Inflammatory macrophage treated with lipopolysaccharide for 4 hours (primary cell): ENCODE measurements at places on chromosomes 4 and X.

DNA sequence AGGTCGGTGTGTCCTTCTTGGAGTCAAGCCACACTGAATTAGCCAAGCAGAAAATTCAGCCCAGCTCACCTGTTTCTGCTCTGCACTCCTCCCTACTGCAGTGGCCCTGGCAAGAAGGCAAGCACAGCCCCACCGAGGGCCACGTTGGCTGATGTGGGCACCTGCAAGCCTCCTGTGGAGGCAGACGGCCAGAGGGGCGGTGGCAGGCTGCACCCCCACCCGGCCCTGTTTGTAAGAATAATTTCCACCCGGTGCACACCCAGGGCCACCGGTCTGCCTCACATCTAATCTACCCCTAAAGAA, 18.8 kb downstream of the PPP2R2C start:
- no peak for DNase-seq

- no peak for DNase-seq
Observed at GRCh38 chr4:16236402-16237023, 10.2 kb upstream of the TAPT1 start.

GRCh38 chrX:53412446-53412845, 10.0 kb downstream of the SMC1A start:
- peak; percentile 14 for DNase-seq

- no peak for DNase-seq
Observed at GRCh38 chr4:48761286-48761685, 18.8 kb downstream of the FRYL start.

- DNase-seq = no peak
Observed at GRCh38 chrX:112645774-112646173, 34.0 kb downstream of the LHFPL1 start.

DNA sequence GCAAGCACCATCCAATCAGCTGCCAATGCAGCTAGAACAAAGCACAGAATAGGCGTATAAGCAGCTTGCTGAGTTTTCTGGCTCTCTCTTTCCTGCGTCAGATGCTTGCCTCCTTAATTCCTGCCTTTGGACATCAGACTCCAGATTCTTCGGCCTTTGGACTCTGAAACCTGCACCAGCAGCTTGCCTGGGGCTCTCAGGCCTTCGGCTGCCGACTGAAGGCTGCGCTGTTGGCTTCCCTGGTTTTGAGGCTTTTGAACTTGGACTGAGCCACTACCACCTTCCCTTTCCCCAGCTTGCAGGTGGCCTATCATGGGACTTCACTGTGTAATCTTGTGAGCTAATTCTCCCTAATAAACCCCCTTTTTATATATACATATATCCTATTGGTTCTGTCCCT, 6.1 kb downstream of the TMEM192 start:
- DNase-seq = no peak

DNA sequence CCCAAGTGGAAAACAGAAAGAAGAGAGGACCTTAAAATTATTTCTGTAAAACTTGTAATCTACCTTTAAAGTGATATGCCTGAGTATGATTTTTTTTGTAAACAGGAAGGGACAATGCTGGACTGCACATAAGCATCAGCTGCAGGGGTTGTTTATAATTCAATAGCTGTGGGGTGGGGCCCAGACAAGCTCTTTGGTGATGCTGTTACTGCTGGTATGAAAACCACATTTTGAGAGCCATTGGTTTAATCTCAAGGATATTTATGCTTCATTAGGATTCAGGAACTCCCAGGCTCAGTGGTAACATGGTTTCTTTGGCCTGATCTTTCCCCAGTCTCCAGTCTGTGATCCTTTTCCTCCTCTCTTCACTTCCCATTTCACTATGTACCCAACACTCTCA, 34.3 kb upstream of the GRPR start:
- no peak for DNase-seq

GRCh38 chr4:184613405-184613804, 35.8 kb downstream of the CASP3 start:
- peak; percentile 21 for DNase-seq

GRCh38 chrX:45134775-45135174, 65.9 kb downstream of the DIPK2B start:
- DNase-seq = no peak

DNA sequence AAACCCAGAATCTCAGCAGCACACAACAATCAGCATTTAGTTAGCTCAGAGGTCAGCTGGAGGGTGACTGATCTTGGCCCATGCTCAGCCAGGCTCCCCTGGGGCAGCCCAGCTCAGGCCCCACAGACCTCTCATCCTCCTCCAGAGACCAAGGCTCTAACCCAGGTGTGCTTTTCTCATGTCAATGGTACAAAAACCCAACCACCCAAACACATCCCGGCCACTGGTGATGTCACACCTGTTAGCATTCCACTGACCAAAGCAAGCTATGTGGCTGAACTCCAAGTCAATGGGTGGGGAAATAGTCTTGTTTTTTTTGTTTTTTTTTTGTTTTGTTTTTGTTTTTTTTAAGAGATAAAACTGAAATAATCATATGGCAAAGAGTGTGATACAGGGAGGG, 77.5 kb downstream of the CYTL1 start:
- DNase-seq = no peak

DNA sequence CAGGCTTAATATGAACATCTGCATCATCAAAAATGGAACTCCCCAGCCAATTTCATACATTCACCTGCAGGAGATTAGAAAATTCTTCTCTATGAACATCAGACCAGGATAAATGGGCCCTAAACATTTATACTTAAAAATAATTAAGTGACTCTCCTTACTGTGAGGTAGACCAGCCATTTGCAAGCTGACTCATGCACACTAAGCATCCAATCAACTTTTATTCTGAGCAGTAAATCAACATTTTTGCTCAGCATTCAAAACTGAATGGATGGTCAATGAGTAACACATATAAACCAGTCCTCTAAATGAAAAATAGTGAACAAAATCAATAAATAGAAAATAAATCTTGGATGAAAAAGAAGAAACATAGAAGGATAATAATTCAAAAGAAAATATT, 19.9 kb upstream of the PCDH10 start:
- no peak for DNase-seq

DNA sequence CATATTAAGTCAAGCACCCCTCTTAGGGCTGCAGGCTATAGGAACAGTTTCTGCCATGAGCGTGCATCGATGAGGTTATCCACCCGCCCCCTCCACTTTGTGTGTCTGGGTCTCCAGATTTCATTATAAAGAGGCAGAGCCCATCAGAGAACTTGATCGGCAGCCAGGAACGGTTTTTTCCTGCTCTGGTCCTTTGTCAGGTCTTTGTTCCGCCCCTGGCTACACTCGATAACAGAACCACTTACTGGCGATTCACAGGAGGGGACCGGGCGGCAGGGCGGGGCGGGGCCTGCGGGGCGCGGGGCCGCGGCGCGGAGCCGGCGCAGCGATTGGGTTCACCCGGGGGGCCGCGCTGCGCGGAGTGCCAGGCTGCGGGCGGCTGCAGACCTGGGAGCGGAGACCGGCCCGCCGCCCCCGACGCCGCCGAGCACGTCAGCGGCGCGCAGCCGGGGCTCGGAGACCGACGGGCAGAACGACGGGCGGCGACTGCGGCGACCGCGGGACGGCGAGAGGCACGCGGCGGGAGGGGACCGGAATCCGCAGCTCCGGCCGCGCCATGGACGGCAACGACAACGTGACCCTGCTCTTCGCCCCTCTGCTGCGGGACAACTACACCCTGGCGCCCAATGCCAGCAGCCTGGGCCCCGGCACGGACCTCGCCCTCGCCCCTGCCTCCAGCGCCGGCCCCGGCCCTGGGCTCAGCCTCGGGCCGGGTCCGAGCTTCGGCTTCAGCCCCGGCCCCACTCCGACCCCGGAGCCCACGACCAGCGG, at the start of gene SLC10A4:
TSS of gene SLC10A4 (plus strand) at position 338 of the 771 bp plus-strand sequence. CDS start at position 557, 219 bp downstream.
- DNase-seq = no peak

GRCh38 chr4:3651267-3651845, 114.8 kb upstream of the ADRA2C start:
- DNase-seq = no peak

- DNase-seq = no peak
Observed at GRCh38 chr4:104444685-104445084, 50.0 kb downstream of the CXXC4 start.

GRCh38 chrX:72245461-72246089, 6.7 kb upstream of the ERCC6L start:
- peak; percentile 31 for DNase-seq

GRCh38 chr4:142708231-142708630, 137.9 kb downstream of the INPP4B start:
- DNase-seq = no peak

DNA sequence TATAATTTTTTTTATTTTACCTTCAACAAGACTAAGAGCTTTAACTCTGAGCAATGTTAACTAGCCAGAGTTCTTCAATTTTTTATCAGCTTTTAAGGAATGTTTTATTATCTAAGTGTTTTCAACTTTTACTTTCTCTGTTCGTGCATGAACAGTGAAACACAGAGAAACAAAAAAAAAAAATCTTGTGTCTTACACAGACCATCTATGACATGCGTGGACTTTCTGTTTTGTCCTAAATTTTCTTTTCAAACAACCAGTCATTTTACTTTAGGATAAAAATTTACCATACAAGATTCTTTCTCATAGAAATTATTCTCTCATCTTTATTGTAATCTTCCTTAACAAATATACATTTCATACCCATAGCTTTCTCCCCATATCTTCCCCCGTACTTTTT, 731.9 kb upstream of the PCDH10 start:
- DNase-seq = no peak

- DNase-seq = no peak
Observed at GRCh38 chrX:10043386-10043785, 76.2 kb downstream of the CLDN34 start.

GRCh38 chr4:146582864-146583263, 55.8 kb upstream of the POU4F2 start:
- peak; percentile 7 for DNase-seq

- DNase-seq = no peak
Observed at GRCh38 chr4:151291485-151291884, 14.5 kb downstream of the PRSS48 start.

DNA sequence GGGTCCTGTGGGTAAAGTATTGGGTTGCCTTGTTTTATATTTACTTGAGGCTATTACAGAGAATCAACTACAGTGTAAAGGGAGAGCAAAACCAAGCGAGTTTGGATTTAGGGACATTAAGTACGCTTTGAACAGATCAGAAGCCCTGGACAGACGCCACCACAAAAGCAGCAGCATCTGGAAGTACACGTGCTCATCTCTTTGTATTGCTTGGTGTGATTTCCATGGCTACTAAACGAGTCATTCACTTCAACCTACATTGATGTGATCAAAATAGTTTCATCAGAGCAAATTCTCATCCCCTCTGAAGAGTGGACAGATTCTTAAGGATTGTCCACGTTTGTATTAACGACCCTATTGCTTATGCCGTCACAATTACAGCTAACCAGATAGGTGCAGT, 85.1 kb downstream of the SORBS2 start:
- DNase-seq = no peak

DNA sequence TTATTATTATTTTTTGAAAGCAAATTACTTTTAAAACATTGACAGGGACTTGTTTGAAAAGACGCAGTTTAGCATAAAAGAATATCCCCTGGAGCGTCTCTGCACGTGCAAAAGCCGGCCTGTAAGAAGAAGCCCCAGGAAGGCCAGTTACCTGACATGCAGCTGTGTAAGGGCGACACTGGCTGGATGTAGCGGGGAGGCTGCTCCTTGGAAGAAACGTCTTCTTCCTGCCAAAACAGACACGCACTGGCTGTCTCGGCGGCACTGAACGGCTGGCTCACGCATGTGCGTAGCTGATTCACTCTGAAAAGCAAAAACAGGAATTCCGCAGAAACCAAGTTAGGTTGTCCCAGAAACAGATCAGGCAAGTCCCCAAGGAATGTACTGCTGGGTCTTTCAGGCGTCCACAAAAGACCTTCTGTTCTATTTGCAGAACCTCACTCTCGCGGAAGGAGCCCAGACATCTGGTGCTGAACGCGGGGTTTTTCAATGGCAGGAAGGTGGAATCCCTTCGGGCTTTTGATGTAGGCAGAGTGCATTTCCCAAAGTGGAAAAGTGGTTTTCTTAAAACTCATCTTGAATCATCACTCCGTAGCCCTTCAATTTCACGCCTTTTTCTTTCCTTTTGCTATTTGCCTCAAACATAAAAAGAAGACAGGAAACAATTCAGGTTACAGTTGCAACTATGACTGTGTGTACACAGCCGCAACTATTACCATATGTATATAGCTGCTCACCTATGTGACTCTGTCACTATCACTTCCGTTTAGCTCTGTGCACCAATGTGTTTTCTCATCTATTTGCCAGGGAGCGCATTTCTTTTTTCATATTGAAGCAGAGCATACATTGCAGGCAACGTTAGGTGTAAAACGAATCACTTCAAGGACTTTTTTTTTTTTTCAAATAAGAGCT, 38.1 kb upstream of the ARSH start:
- DNase-seq = no peak

DNA sequence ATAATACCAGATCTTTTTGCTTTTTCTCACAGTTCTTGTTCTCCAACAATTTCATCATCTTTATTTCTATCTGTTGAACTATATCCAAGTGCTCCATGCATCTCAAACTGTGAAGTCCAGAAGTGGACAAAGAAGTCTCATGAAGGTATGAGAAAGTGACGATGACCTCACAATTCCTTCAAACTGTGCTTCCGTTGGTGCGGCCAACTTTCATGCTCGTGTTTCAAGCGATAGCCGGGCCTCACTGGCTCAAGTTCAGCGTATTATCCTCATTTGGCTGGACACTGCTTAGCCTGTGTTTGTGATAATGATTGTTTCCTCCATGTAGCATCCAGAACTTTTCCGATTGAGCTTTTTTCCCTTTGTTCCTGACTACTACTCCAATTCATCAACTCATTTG, 143.1 kb downstream of the PALLD start:
- no peak for DNase-seq

- no peak for DNase-seq
Observed at GRCh38 chr4:100736641-100737451, 219.0 kb upstream of the EMCN start.

- DNase-seq = no peak
Observed at GRCh38 chr4:647481-647880, 22.1 kb downstream of the PDE6B start.

DNA sequence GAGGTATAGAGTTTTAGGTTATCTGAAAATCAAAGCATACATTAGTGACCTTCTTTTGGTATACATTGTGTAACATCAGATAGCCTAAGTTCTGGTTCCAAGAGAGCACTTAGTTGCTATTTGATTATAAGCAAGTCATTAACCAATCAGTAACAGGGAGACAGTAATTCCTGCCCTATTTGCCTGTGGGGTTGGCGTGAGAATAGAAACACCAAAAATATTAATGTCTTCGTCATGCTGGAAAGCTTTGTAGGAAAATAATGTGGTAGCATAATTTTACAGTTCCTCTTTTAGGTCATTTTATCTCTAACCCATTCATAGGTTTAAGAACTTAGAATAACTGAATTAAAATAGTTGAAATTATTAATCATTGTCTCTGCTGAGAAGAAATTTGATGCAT, 37.8 kb downstream of the NPNT start:
- no peak for DNase-seq
